Suppressor macrophage treated with lipopolysaccharide for 1 hour (primary cell): ENCODE measurements at places on chromosomes 3 and 15.

DNA sequence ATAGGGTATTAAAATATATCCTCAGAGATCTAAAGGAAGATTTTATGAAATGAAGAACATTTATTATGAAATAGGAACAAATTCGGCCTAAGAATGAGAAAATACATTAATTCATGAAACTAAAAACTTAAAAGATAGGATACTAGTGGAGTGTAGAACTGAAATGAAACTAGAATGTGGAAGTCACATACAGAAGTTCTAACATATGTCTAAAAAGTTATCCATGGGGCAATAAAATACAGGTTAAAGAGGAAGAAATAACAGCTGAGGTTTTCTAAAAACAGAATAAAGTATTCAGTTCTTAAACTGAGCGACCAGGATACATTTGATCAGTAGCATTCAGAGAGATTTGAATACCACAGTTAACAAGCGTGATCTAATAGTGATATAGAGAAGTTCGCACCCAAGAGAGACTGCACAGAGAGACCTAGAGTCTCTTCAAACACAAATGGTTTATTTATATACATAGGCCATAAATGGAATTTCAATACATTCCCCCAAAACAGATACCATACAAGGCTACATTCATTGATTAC, 85.9 kb downstream of the FEZF2 start:
- peak; percentile 45 for DNase-seq

GRCh38 chr3:38489766-38490165, 6.4 kb upstream of the EXOG start:
- no peak for DNase-seq

- peak; percentile 84 for DNase-seq
These were observed 25.5 kb upstream of the SNRPA1 start for GRCh38 chr15:101320501-101321052.

DNA sequence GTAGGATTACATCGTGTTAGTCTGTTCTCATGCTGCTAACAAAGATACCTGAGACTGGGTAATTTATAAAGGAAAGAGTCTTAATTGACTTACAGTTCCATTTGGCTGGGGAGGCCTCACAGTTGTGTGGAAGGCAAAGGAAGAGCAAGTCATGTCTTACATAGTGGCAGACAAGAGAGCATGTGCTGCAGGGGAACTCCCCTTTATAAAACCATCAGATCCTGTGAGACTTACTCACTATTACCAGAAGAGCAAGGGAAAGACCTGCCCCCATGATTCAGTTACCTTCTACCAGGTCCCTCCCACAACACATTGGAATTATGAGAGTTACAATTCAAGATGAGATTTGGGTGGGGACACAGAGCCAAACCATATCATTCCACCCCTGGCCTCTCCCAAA, 3.4 kb downstream of the SLC25A26 start:
- peak; percentile 72 for DNase-seq

DNA sequence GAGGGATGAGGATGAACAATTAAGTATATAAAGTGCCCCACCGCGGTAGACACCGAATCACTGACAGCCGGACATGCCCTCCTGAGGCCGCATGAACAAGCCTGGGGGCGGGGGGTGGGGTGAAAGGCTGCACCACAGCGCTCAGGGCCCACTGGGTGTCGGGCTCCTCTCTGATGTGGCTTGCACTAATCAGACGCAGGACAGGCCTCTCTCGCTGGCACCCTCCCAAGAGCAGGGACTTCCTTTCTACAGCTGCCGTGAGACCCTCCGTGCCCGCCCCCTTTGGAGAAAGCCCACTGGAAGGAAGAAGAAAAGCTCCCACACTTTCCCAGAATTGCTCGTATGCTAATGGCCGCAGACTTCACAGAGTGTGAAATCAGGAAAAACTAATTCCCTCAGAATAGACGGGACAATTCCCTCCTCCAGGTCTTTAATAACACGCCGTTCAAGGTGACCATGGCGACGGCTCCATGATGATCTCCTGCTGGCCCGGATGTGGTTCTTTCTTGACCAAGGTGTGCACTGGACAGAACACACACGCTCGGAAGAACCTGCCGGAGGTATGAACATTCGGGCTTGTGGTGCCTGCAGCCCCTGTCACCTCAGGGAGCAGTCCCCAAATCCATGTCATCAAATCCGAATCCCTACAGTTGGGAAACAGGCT, 32.0 kb downstream of the IQSEC1 start:
- no peak for DNase-seq

DNA sequence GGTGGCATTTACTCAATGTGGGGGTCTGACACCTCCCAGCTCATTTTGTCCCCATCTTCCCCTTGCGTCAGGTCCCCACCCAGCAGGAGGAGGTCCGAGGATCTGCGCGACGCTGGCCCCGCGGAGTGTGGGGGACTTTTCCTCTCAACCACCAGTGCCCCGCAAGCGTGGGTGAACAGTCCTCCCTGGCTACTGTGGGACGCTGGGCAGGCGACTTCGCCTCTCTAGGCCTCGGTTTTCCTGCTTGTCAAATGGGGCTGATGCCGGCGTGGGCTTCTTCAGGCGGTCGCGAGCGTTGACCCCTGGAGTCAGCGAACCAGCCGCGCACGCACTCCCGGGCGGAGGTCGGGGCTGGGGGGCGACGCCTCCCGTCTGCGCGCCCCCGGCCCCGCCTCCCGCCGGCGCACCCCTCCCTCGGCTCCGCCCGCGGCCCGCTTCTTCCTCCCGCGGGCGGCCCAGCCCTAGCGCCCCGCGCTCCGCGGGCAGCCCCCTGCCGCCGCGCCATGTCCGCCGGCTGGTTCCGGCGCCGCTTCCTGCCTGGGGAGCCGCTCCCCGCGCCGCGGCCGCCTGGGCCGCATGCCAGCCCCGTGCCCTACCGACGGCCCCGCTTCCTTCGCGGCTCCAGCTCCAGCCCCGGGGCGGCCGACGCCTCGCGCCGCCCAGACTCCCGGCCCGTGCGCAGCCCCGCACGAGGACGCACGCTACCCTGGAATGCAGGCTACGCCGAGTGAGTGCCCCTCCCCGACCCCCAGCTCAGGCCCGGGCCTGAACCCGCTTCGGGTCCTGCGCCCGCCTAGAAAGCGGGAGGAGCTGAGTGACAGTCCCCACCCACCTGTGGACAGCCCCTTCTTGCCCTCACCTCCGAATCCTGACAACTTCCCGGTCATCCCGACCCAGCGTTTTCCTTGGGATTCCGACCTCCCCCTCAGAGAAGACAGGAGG, at the start of gene PPM1M:
Gene PPM1M (plus strand): TSS at position 438 of the 942 bp plus-strand sequence. CDS start 66 bp downstream, at position 504.
- peak; percentile 64 for DNase-seq

- no peak for DNase-seq
These were observed 52.2 kb upstream of the HES1 start for GRCh38 chr3:194083637-194084224.

GRCh38 chr3:150411546-150411945, 3.4 kb downstream of the TSC22D2 start:
- DNase-seq, result no peak

DNA sequence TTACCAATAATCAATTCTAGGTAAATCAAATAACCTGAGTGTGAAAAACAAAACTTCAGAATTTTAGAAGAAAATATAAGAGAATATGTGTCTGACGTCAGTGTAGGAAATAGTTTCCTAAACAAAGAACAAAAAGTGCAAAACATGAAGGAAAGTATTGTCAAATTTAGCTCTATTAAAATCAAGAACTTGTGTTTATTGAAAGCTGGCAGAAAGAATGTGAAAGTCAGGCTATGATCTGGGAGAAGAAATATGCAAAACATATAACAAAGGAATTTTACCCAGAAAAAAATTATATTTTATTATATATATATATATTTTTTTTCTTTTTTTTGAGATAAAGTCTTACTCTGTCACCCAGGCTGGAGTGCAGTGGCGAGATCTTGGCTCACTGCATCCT, 129.1 kb upstream of the ANKRD28 start:
- no peak for DNase-seq

- no peak for DNase-seq
These were observed 26.2 kb upstream of the HACD2 start for GRCh38 chr3:123611082-123611481.

DNA sequence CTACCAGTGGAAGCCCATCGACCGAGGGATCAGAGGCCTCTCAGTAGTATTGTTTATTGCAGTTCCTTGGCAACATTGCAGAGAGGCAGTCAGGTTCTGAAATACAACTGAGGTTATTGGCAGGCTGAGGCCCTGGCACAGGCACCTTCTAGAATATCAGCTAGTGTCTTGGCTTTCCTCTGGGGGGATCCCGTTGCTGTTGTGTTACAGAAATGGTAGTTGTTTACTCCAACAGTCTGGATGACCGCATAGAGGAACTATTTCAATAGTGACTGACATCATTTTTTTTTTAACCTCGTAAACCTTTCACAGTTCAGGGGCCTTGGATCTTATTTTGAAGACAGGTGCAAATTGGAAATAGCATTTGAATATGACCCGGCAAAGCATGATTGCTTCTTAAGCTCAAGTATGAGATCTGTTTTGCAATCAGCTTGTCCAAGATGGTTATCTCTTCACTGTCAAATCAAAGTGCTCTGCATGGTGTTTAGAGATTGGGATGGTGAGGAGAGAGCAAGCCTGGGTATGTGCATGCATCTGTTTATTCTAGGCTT, 63.9 kb downstream of the PGPEP1L start:
- DNase-seq, result no peak

- no peak for DNase-seq
These were observed 110.7 kb downstream of the RSRC1 start for GRCh38 chr3:158220575-158220974.

DNA sequence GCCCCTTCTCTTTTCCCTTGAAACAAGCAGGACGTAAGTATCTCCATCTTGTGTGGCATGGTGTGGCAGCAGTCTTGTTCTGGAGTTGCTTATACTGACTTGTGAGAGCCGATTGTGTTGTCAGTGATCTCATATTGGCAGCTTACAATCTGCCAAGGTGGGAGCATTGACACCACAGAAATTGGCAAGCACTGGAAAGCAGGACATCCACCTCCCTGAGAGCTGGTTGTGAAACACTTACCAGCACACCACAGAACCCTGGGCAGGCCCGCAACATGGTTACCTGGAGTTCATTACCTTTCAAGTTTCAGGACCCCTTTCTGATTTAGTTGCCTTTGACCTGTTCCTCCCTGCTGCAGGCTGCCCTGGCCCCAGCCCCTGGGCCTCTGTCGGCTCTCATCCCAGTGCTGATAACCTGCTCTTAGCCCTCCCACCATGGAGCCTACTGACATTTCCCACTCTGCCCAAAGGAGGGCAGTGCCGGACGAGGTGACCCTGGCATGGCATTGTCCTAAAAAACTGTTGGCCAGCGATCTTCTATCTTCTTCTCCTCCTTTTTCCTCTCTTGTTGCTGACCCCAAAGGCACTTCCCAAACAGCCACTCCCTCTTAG, 10.6 kb upstream of the ATP2B2 start:
- no peak for DNase-seq

GRCh38 chr3:24514119-24514518, 19.5 kb upstream of the THRB start:
- no peak for DNase-seq

DNA sequence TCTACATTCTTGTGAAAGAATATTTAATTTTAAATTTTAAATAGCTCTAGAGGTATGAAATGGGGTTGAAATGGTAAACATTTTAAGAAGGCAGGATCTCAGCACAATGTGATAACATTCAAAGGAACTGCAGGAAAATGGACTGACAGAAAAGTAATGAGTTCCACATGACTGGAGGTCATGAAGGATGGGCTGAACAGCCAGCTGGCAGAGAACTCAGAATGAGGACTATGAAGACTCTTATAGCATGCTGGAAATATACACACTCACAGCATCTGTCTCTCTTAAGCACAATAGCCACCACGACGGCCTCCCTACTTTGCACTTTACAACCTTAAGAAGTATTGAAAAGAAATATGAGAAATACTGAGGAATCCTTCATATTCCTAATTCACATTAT, 94.7 kb downstream of the TNIK start:
- DNase-seq, result no peak

DNA sequence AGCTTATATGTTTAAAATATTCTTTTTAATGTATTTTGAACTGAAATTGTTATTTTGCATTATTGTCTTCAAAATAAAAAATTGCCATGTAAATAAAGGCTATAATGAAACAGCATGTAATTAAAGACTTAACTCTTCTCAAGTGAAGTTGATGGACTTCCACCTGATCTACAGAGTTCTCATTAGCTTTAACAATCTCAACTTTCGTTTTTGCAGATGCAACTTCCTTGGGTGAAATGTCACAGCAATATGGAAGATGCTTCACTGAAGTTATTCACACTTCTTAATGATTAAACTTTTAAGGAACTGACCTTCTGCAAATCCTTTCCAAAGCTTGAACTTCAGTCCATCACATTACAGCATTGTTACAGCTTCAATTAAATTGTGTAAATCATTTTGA, 63.6 kb downstream of the OSTN start:
- no peak for DNase-seq

GRCh38 chr3:40020689-40021088, 211.3 kb downstream of the MYRIP start:
- no peak for DNase-seq

GRCh38 chr3:181176601-181177000, 187.1 kb upstream of the DNAJC19 start:
- peak; percentile 69 for DNase-seq

- no peak for DNase-seq
These were observed 21.1 kb downstream of the FGF12 start for GRCh38 chr3:192706272-192706671.

- no peak for DNase-seq
These were observed 40.9 kb downstream of the C2CD4A start for GRCh38 chr15:62107571-62108121.

GRCh38 chr15:33801954-33802353, 166.3 kb upstream of the CHRM5 start:
- no peak for DNase-seq

GRCh38 chr3:62252438-62253157, 120.8 kb downstream of the FEZF2 start:
- no peak for DNase-seq

- no peak for DNase-seq
These were observed 19.7 kb downstream of the PAK6 start for GRCh38 chr15:40258544-40258943.

GRCh38 chr3:13141991-13142412, 68.8 kb upstream of the IQSEC1 start:
- DNase-seq, result peak; percentile 36

GRCh38 chr3:132293251-132293650, 24.0 kb upstream of the ACP3 start:
- peak; percentile 52 for DNase-seq

GRCh38 chr3:117080872-117081271, 371.3 kb downstream of the TUSC7 start:
- DNase-seq, result no peak

DNA sequence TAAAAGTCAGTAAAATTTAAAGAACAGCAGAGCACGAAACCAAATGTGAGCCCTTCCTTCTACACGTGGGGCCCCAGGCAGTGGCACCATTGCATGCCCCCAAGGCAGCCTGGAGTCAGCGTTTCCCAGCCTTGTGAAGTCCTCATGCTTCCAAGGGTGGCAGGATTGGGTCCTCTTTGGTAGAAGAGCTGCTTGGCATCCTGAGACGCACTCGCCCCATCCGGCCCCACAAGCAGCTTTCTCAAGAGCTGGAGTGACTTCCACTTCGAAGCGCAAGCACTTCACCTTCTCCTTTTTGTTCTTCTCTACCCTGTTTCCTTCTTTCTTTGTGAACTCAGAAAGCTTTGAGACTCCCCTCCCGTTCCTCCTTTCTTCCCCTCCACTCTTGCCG, 34.7 kb downstream of the ZNF710 start:
- peak; percentile 58 for DNase-seq
